ENCODE measurements at places on chromosomes 11 and 22. TPM values are rescaled to one million over a fixed set of nuclear protein-coding genes. Genes with fewer than 3 reads are reported as not detected.

The OR4A16 gene
- total RNA-seq, result not detected

The CBLIF gene
- total RNA-seq, result not detected

GRCh38 chr22:32577591-32577990 is 103.0 kb downstream of the FBXO7 start:
- DNase-seq, result no peak

DNA sequence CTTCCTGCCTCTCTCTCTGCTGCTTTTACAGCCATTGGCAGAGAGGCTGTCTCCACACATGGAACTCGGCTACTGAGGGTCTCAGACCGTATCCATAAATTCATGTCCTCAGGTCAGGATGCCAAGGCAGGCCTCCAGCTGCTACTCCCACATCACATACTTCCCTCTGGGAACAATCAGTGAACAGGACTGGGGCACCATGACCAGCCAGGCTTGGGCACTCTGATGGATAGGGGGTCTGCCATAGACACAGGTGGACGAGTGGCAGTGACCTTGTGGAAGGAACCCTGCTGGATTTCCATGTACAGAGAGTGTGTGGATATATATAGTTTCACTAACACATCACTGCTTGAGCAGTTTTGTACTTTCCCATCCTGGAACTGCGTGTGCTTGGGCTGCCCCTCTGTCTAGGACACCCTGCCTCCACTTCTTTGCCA is 97.7 kb upstream of the PARVA start:
- DNase-seq, result no peak

DNA sequence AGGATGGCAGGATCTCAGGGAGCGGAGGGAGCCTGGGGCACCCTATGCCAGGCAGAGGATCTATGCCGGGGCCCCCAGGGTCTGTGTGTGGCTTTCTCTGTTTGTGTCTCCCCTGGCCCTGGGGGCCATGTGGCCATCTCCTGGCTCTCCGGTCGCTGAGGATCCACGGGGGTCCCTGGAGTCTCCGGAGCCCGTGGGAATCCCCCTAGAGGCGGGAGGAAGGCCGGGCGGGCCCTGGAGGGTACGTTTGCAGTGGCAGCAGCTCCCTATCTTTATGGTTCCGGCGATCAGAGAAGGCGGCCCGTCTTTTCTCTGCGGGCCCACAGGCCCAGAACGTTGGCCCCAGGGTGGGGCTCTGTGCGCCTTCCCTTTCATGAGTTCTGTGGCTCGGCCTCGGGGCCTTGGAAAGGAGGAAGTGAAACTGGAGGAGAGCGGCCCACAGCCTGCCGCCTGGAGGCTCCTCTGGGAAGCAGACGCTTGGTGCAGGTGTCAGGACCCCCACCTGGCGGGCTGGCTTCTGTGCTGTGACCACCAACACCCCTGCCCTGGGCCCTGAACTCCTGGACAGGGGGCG is 82.1 kb downstream of the KCNQ1 start:
- DNase-seq, result no peak
